IMR-90 (cell line): ENCODE measurements at places on chromosomes 3 and 15. TPM values are rescaled to one million over a fixed set of nuclear protein-coding genes. Genes with fewer than 3 reads are reported as not detected.

GRCh38 chr15:66981771-66982170 is 83.6 kb upstream of the SMAD3 start:
- no peak for DNase-seq

Gene EAF1
- total RNA-seq: 19.7 and 21.3 TPM in 2 replicates

Gene TOPBP1
- 50.0 and 50.5 TPM in 2 replicates for total RNA-seq

DNA sequence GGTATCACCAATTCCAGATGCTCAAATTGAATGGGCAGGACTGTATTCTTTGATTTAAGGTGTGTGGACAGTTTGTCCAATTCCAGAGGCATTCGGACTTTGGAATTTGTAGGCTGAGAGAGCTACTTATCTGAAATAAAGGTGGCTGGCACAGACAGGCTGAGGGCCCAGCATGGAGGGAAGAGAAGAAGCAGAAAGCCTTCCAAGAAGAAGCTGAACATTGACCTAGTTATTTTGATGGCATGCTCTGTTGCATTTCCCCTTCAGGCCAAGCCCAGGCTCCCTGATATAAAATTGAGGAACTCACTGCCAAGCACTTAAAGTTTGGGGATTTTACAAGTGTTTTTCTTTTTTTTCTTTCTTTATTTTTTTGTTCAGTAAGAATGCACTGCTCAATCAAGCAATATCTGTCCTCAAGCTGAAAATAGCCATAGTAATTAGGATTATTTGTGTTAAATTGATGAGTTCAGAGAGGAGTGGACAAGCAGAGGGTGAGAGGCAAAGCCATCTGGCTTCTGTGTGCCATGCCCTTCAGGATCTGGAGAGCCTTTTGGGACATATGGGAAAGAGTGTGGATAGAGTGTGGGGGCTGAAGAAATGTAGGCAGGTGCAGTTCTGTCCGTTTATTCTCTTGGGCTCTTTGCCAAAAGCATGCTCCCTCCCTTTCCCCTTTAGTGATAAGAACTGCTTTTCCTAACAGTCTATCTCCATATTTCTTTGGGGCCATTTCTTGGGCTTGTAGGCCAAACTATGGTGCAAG is 148.9 kb downstream of the OXSM start:
- no peak for DNase-seq

GRCh38 chr3:141346007-141346406 is 22.3 kb upstream of the ZBTB38 start:
- no peak for DNase-seq

DNA sequence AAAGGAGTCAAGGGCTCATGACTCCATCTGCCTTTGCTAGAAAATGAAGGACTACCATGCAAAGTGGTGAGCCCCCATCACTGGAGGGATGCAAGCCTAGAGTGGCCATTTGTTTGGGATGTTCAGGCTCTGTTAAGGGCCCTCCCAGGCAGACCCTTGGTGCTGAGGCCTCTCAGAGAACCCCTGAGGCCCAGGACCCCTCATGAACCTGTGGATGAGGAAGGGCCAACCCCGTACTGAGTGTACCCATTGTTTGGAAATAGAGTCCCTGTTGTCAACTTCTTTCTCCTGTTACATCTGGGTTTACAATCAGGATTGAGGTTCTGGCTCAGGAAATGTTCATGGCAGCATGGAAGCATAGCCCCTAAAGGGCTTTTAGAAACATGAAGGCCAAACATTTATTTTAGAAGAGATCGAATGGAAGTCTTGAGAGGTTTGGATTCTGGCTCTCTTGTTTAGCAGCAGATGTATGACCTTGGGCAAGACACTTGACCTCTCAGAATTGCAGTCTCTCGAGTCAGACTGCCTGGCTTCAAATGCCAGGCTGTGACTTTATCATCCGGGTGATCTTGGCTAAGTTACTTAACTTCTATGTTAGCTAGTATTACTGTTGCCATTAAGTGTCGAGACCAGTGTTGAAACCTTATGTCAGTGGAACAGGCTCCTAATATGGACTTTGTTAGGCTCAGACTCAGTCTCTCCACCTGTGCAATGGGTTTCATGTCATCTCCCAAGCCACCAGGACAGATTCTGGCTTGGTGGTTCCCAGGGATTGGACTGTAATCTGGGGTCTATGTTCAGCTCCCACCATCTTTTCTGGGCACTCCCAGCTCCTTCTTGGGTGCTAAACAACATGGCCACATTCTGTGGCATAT is 12.4 kb downstream of the ITGA11 start:
- no peak for DNase-seq

DNA sequence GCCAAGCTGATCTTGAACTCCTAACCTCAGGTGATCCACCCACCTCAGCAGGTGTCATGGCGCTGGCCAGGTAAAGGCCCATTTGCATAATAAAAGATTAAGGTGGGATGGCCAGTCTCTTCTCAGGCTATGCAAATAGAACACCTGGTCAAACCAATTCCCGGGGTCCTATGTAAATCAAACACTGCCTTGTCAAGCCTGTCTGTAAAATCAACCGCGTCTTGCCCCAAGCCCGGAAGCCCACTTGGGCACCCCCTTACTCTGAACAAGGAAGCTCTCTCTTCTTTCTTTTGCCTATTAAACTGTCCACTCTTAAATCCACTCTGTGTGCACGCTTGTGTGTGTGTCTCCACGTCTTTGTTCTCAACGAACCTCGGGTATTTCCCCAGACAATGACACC is 13.0 kb upstream of the POC1A start:
- no peak for DNase-seq
